Fibroblast of skin of abdomen (primary cell): ENCODE measurements at places on chromosomes 7 and 10.
A peak's percentile ranks its signal among the peaks of the same experiment; 100 is the strongest.

DNA sequence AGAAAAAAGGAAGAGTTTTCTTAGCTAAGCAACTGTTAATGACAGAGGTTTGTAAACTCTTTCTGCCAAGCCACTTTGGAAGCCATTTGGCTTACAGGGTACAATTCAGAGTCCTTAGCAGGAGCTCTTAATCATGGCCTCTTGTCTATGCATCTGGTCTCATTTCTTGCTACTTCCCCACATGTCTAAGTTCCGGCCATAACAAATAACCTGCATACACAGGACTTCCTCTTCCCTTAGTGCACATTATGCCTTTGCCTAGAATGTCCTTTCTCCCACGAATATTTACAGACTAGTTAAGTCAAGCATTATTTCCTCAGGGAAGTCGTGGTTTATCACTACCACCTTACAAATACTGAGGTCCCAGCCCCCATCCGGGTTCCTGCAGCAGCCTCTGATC, 8.6 kb upstream of the UPF2 start:
- no peak for DNase-seq

DNA sequence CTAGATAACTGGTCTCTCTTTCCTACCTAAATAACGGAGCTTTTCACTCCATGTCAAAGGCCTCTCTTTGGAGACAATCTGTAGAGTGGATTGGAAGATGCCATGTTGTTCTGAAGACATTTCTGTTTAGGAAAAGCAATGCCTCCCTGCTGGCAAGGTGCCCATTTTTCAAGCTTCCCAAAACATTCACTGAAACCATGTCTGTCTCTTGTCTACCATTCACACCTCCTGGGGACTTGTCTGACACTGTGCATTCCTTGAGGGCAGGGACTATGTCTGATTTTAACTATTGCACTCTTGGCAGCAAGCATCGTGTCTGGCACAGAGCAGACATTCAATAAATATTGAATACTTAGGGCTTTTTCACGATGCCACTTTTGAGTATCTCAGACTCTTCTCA, 528.9 kb upstream of the NRP1 start:
- DNase-seq, result no peak

DNA sequence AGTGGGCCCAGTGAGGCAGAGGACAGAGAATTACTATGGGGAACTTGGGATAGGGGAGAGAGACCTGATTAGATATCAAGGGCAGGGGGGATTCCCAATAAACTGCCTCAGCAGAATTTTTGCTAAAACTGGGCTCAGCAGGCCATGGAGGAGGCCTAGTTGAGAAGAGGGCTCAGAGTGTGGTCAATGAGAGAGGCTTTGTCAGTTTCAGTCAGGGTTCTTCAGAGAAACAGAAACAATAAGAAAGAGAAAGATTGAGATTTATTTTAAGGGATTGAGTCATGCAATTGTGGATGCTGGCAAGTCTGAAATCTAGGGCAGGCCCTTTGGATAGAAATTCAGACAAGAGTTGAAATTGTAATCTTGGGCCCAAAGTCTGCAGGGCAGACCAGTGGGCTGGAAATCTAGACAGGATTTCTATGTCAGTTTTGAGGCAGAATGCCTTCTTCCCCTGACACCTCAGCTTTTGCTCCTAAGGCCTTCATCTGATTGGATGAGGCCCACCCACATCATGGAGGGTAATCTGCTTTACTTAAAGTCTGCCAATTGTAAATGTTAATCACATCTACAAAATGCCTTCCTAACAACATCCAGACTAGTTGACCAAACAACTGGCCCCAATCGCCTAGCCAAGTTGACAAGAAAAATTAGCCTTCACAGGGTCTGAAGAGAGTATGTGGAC, 33.5 kb upstream of the CCSER2 start:
- DNase-seq, result no peak

GRCh38 chr10:86803156-86803555, 46.7 kb downstream of the BMPR1A start:
- DNase-seq, result peak; percentile 47

GRCh38 chr10:122380703-122381102, 6.2 kb downstream of the PLEKHA1 start:
- no peak for DNase-seq

GRCh38 chr7:116340943-116341907, 130.9 kb downstream of the TES start:
- DNase-seq, result no peak

GRCh38 chr7:73827567-73828106, 3.2 kb upstream of the CLDN4 start:
- no peak for DNase-seq

GRCh38 chr7:4352069-4352468, 330.0 kb upstream of the FOXK1 start:
- DNase-seq, result no peak

DNA sequence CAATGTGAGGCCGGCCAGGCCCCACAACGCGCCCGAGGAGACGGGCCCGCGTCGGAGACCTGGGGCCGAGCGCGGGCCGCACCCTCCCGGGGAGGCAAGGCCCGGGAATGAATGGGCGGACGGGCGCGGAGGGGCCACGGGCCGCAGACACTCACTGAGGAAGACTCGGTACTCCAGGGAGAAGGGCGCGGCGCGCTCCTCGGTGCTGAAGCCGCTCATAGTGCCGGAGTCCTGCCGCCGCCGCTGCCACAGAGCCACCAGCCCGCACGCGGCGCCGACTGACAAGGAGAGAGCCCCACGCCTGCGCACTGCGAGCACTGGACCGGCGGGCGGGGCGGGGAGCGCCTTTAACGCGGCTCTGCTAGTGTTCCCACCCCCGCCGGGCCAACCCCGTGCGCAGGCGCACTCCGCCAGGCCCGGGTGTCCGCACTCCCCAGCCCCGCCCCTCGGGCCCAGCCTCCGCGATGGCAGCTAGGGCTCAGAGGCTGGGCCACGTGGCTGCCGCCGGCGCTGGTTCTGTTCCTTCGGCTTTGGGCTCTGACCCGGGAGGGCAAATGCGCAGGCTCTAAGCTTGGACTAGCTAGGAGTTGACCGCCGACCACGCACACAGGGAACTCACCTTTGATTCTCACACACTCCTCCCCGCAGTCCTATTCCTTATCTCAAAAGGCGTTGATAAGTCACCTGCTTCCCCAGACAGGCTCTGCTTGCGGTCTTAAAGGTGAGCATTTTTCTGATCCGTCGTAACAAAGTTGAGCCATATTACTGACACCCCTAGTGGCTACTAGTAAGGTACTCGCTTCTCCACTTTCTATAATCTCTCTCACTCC, at the start of gene PPA1:
Gene PPA1, minus strand, starts transcription at position 321 of the 830 bp plus-strand sequence. Its CDS starts 102 bp downstream, at position 219.
- DNase-seq, result peak; percentile 95

DNA sequence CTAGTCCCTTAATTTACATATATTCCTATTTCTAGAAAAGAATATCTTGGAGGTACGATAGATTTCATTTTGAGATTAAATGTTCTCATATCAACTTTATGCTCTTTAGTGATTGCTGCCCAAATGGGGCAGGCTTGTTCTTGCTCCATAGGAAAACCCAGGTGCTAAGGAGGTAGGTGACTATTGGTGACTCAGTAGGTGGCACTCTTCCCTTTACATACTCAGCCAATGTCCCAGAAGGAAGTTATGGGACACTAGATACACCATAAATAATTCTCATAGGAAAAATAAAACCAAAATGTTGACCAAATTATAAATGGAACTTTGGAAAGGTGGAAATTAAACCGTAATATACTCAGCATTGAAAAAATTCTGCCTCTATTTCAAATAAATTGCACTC, 4.0 kb downstream of the SKAP2 start:
- DNase-seq, result no peak

DNA sequence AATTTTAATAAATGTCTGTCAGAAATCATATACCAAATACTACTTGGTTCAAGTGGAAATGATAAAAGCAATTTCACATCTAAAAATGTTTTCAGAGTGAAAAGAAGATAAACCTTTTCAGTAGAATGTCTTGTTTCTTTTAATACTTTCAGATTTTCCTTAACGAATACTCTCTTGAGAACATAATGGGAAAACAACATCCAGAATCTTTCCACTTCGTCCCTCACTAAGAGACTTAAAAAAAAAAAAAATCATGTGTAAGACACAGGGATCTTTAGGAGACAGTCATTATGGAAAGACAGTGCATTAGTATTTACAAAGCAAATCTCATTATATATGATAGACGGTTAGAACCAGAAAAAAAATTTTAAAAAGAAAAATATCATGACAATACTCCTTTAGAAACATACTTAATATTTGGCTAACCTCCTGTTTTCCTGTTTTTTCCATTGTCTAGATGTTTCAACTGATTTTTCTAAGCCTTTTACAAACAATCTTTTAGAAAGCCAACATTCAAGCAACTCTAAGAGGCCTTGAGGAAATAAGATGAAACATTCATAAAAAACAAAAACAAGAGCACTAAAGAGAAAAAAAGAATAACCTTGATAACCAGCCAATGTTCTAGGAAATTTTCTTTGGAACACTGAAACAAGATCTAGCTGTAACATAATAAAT, 339.9 kb upstream of the LRRN3 start:
- no peak for DNase-seq

DNA sequence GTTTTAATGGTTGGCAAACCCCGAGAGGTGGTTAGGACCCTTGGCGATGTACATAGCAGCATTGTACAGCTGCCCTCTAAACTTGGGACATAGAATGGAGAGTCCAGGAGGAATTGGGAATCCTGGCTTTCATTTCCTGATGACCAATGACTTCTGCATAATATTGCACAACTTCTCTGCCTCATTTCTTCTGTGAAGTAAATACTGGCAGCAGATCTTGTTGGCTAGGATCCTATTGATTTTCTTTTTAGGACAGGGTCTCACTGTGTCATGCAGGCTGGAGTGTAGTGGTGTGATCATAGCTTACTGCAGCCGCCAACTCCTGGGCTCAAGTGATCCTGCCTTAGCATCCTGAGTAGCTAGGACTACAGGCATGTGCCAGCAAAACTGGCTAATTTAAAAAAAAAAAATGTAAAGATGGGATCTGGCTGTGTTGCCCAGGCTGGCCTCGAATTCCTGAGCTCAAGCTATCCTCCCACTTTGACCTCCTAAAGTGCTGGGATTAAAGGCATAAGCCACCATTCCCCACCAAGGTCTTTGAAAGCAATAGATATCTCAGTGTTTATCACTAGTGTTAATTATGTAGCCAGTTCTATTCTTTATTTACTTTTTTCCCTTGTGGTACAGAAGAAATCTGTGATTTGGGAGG, 58.1 kb downstream of the PODXL start:
- DNase-seq, result no peak

DNA sequence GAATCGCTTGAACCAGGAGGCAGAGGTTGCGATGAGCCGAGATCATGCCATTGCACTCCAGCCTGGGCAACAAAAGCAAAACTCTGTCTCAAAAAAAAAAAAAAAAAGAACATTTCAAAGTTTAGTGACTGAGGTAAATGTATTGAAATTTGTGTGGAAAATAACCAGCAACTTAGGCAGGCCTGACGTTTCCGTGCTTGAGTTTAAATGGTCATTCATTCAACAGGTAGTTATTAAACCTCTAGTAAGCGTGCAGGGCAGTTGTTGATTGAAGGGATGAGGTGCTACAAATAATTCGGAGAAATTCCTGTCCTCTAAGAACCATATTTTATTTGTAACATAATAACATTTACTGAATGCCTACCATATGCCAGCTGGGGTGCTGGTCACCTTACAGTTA, 135.3 kb downstream of the PRKAG2 start:
- no peak for DNase-seq

GRCh38 chr10:97791824-97792721, 20.3 kb upstream of the SFRP5 start:
- peak; percentile 38 for DNase-seq

GRCh38 chr7:132991615-132992587, 90.0 kb downstream of the CHCHD3 start:
- no peak for DNase-seq

GRCh38 chr7:2425749-2426148, 22.3 kb downstream of the CHST12 start:
- no peak for DNase-seq

- DNase-seq, result no peak
Measured at GRCh38 chr10:78850644-78851435, 217.9 kb upstream of the ZMIZ1 start.

GRCh38 chr10:116866987-116867595, 17.8 kb downstream of the ENO4 start:
- peak; percentile 19 for DNase-seq
